Stimulated activated CD4-positive, alpha-beta T cell treated with anti-CD3 and anti-CD28 coated beads, Interleukin-15, amount 100 ng/mL, for 48 hours (primary cell): ENCODE measurements at places on chromosomes 5 and 9.

- no peak for DNase-seq
Measured at GRCh38 chr5:89595056-89595455, 712.1 kb upstream of the MEF2C start.

DNA sequence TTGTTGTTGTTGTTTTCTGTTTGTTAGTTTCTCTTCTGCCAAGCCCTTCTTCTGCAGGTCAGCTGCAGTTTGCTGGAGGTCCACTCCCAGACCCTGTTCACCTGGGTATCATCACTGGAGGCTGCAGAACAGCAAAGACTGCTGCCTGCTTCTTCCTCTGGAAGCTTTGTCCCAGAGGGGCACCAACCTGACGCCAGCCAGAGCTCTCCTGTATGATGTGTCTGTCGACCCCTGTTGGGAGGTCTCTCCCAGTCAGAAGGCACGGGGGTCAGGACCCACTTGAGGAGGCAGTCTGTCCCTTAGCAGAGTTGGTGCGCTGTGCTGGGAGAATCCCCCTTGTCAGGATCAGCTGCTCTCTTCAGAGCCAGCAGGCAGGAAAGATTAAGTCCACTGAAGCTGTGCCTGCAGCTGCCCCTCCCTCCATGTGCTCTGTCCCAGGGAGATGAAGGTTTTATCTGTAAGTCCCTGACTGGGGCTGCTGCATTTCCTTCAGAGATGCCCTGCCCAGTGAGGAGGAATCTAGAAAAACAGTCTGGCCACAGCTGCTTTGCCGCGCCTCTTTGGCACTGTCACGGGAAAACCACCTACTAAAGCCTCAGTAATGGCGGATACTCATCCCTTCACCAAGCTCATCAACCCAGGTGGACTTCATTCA, 299.2 kb downstream of the EDIL3 start:
- no peak for DNase-seq

DNA sequence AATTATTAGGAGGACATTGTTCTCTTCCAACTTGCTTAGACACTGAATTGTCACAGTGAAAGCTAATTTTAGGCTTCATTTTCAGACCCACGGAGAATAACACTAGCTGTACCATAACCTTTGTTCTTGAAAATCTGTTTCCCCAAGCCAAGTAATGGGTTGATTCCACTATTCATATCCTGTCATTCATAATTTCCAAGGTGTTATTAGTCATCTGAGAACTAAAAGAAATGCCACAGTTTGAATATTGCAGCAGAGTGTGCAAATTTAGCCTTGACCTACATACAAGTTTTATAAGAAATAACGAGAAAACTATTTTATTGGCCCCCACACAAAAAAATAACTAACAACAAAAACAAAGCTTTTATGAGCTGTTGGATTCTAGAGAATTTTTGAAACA, 148.5 kb upstream of the TYRP1 start:
- DNase-seq, result no peak

DNA sequence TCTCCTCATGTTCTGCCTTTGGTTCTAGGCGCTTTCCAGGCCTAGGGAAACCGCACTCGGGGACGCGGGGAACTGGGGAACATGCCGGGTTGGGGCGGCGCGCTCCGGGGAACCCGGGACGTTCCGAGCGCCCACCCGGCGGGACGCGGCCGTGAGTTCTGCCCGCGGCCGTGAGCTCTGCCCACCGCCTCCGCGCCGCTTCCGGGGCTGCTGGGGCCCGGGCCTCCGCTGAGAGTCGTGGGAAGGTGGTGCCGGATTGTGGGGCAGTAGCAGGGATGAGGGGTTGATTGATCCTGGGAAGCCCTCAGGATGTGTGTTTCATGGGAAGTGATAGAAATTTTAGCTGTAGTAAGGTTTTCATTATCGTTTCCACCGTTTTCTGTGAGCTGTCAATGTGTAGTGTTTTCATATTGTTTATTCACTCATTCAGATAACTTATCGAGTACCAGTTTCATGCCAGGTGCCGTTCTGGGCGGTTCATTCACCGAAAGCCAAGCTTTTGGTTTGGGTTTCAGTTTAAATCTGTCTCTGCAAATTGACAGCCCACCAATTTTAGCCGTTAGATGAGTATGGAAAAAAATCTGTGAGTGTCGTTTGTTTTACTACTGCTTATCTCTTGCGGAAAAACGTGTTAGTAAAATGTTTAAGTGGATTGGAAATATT, 657 bp downstream of the MTRR start:
- no peak for DNase-seq

DNA sequence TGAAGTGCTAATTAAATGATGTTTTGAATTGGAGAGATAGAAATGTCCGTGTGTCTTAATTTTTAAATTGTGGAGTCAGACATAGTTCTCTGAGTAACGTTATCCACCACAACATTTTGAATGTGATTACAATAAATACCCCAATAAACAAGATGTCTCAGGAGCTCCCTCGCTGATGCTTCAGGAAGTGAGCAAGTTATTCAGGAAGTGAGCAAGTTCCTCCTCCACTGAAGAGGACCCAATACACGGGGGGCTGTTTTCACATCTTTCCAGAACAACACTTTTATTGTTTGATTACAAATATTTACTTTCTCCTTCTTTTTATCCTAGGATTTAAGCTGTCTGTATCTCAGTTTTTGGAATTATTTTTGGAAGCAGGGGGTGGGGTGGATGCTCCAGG, 363.8 kb downstream of the LRRC70 start:
- DNase-seq, result no peak

DNA sequence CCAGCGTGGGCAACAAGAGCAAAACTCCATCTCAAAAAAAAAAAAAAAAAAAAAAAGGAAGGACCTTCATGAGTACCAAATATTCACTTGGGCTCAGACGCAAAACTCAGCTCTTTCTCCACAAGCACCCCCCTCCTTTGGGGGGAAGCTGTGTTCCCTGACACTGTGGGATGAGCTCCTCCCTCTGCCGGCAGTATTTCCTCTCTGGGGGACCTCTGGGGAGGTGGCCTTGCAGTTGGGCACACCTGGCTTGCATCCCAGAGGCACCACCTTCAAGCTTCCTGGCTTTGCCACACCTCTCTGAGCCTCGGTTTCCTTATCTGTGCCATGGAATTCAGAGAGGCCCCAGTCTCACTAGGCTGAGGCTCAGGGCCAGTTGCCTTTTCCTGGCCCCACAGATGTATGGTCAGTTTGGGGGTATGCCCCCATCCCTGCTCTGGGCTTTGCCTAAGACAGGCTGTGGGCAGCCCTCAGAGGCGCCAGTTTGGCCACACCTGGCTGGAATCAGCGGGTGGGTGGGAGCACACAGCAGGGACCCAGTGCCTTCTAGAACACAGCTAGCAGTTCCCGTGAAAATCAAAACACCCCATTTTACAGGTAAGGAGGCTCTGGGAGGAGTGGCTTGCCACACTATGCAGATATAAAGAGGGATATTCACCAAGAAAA, 157.5 kb upstream of the IER5L start:
- DNase-seq, result no peak

DNA sequence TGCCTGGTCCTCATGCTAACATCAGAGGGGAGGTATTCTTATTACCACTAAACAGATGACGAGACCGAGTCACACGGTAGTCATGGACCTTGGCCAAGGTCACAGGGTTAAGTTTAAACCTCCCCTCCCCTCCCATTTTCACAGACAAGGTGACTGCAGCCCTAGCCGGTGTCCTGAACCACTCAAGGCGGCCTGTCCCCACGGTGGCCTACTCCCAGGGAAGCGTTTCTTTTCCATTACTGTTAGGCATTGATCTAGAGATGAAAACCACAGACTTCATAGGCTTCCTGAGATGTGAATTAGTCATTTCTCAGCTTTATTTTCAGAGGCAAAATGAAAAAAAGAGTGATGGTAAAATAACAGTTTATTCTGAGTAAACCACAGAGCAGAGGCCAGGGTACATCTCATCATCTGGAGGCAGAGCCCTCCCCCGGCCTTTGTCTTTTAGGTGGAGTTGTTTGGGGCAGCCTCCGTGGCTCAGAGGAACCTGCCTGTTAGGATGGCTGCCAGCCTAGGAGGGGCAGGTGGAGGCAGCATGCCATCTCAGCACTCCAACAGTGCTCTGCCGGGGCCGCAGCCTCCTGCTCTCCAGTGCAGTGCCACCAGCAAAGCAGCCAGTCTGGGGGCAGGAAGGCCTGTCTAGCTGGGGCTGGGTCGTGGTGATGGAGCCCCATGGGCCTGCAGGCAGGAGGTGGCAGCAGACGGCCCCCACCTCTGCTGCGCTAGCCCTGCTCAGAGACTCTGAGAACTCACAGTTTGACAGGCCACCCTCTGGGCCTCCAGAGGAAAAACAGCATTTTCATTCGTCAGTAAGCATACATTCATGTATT, 71.2 kb downstream of the RAPGEF1 start:
- DNase-seq, result peak; percentile 73

GRCh38 chr5:172839669-172840431, 5.8 kb downstream of the ERGIC1 start:
- DNase-seq, result no peak

DNA sequence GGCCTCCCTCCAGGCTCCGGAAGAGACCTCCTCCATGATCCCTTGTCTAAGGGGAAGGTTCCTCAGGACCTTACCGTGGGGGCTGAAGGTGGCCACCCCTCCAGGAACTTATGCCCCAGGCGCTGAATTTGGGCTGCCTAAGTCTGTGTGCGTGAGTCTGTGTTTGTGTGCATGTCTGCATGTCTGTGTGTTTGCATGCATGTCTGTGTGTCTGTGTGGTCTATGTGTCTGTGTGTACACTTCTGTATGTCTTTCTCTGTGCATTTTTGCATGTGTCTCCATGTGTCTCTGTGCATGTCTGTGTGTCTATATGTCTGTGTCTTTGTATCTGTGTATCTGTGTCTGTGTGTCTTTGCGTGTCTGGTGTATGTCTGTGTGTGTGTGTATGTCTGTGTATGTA, 20.5 kb downstream of the ABO start:
- no peak for DNase-seq

GRCh38 chr5:23064710-23065109, 211.6 kb upstream of the CDH12 start:
- DNase-seq, result no peak

DNA sequence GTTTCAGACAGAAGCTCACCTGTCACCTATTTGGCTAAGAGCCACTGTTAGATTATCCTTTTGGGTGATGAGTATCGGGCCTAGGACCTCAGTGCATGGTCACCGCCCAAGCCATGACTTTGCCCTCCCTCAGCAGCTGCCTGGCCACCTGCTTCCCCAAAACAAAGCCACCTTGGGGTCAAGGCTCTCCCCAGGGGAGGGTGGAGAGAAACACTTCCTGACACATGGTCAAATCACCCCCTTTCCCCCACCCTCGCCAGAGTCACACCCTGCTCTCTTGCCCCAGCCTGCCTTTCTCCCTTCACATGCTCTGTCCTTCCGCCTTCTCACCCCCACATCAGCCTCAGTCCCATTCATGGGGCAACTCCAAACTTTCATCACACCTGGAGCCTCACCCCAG, 1.7 kb upstream of the HBEGF start:
- no peak for DNase-seq

- DNase-seq, result no peak
Measured at GRCh38 chr5:142132916-142133315, 24.3 kb downstream of the NDFIP1 start.

DNA sequence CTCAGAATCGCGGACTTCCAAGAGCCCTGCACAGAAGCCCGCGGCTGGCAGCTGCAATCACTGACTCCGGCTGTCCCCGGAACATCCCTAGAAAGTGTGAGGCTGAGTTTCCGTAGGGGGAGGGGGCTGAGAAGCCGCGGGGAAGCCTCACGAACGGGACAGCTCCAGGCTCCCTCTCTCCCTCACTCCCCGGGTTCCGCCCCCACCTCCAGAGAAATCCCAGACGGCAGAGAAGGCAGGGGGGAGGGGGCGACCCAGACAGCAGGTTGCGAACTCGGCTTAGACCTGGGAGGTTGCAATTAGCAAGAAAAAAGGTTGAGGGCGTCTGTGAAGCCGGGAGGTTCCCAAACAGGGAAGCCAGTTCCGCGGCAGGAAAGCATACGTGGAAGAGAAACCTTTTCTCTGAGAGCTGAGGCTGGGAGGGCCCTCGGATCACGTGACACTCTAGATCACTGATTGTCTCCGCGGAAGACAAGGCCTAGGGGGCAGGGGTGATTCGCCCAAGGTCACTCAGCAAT, 73.8 kb upstream of the CPLX2 start:
- DNase-seq, result no peak

GRCh38 chr5:84436866-84437265, 52.2 kb upstream of the EDIL3 start:
- no peak for DNase-seq

GRCh38 chr5:118952992-118953651, 35.2 kb downstream of the DTWD2 start:
- DNase-seq, result no peak

DNA sequence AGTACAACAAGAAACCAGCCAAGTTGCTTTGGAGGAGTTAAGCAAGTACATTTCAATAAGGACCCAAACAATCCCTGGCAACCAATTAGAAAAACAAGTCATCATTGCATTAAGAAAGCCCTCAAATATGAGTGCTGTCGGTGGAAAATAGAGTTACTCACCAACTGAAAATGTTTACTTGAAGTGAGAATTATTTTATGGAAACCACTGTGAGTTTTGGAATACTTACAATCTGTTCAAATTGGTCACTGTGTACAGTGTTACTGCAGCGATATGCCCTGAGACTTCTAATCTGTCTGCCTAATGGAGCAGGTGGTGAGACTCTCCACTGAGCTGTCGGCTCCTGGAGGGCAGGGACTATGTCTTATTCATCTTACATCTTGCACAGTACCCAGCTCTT, 1073.2 kb upstream of the DMAC1 start:
- DNase-seq, result no peak

- DNase-seq, result no peak
Measured at GRCh38 chr9:38213631-38214299, 144.7 kb upstream of the SHB start.

GRCh38 chr9:86521977-86522376, 167.8 kb upstream of the TUT7 start:
- DNase-seq, result no peak

- DNase-seq, result peak; percentile 51
Measured at GRCh38 chr5:54902791-54903473, 82.5 kb downstream of the ESM1 start.

DNA sequence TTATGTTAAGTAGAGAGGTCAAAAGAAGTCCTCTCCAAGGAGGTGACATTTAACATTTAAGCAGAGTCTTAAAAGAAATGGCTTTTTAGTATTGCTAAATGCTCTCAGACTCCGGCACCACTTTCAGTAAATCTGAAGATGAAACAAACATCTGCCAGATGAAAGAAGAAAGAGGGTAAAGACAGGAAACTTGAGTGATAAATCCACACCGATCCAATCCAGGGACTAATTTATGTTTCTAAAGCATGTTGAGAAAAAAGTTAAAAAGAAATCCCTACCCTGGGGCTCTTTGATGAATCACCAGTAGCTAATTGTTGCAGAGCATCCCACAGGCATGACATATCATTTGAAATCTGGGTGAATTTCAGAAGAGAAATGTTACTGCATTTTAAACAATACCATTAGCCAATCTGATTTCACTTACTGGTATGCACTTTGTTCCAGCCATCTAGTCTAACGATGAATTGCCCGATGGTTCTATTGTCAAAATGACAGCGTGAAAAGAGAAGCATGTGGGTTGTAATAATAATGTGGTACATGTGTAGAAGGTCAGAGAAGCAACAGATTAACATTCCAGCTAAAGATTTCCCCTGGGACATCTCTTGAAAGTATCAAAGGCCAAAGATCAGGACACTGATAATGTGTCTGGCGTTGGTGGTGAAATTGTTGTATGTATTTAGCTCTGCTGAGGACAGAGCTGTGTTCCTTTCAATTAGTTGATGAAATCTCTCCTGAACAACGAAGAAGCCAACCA, 485.7 kb downstream of the CSNK1G3 start:
- DNase-seq, result no peak
